ENCODE measurements at places on chromosomes 2 and 18.

DNA sequence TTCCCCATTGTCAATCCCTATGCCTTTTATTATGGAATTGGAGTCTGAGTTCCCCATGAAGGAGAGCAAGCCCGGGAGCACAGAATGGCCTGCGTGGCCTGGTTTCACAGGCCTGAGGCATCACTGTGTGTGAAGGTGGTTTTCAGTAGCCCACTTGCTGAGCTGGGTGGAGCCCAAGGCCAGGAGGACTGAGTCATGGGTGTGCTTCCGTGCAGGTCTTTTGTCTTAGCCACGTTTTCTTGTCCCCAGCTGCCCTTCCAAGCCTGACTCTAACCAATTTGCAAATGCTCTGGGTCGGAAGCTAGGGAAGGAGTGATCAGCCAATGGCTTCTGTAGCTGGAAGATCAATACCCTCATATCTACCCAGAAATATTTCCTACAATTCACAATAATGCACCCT lies 119.2 kb downstream of the MAPK4 start:
- DNase-seq: no peak

- no peak for DNase-seq
Observed at GRCh38 chr2:75894170-75894569, 183.5 kb upstream of the GCFC2 start.

DNA sequence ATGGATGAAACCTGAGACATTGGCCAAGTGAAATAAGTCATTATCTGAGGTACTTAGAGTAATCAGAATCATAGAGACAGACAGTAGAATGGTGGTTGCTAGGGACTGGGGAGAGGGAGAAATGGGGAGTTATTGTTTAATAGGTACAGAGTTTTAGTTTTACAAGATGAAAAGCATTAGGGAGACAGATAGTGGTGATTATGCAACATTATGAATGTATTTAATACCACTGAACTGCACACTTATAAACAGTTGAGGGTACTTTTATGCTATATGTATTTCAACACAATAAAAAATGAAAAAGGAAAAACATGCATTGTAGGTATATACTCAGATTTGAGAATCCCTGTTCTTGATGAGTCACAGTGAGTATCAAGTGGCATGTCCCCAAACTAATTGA lies 59.7 kb downstream of the EPC2 start:
- no peak for DNase-seq

- no peak for DNase-seq
Observed at GRCh38 chr2:230680463-230681170, 32.0 kb upstream of the CAB39 start.

DNA sequence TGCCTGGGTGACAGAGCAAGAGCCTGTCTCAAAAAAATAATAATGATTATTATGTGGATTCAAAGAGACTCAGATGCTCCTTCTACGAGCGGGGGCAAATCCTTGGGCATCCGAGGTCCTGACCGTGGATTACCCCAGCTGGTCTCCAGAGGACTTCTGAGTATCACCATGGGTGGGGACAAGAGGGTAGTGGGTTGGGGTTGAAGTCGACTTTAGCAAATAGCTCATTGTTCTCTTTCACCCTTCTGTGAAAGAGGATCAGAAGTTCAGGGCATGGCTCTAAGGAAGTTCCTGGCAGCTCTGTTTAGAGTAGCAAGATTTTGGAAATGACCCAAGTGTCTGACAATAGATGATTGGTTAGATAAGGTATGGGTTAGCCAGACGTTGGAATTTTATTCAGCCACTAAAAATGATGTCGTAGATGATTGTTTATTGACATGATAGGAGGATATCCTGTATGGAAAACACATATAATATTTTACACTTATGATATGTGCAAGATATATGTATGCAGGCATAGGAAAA lies 59.0 kb upstream of the SPRED2 start:
- no peak for DNase-seq

GRCh38 chr2:33247365-33247764 lies 229.1 kb upstream of the RASGRP3 start:
- no peak for DNase-seq

DNA sequence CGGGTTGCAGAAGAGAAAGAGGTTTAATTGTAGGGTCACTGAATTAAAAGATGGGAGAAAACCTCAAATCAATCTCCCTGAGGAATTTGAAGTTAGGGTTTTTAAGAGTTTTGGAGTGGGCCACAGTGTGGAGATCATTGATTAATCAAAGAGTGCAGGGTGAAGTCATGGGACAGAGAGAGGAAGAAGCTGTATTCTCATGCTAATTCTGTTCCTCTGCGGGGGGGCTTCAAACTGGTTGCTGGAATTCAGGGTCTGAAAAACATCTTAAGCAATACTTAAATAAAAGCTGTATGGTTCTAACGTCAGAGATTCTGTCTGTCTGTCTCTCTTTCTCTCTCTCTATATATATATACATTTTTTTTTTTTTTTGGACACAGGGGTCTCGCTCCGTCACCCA lies 169.8 kb upstream of the SPATS2L start:
- no peak for DNase-seq

GRCh38 chr2:69652206-69652605 lies 8.7 kb upstream of the AAK1 start:
- DNase-seq: no peak

DNA sequence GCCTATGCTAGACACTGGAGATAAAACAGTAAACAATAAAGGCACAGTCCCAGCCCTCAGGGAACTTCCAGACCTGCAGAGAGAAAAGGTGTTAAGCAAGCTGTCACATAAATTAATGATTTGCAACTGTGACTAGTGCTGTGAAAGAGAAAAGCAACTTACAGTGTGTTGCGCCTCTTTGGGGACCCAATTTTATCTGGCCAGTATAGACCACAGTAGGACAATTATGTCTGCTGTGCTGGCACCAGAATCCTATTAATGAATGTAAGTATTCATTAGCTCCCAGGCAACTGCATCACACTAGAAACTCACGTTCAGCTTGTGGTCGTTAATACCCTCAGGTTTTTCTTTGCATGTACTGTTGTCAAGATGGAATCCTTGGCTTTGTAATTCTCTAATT lies 55.3 kb upstream of the CHST9 start:
- no peak for DNase-seq

DNA sequence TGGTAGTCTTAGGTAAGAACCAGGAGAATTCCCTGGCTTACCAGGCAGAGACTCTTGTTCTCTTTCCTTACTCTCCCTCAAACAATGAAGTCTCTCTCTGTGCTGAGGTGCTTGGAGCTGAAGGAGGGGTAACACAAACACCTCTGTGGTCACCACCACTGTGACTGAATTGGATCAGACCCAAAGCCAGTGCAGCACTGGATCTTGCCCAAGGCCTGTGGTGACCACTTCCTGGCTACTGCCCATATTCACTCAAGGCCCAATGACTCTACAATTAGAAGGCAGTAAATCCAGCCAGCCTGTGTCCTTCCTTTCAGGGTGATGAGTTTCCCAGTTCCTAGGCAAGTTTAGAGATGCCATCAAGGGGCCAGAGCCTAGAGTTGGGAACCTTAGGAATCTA lies 706.8 kb downstream of the SLC4A3 start:
- DNase-seq: no peak

- no peak for DNase-seq
Observed at GRCh38 chr2:11456251-11456650, 9.7 kb downstream of the E2F6 start.

DNA sequence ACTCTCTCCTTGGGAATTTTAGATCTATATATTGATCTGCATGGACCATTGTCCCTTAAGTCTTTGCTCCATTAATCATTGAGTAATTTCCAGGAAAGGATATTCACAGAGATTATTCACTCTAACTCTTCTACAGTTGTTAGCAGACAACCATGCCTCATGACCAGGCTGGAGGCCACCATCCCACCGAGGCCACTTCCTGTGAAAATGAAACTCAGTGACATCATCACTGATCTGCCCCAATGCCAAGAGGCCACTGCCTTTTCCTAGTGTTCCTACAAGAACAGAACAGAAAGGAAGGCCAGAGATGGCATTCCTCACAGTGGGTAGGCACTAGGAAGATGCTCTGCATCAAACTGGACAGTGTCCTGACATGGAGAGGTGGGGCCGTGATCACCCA lies 161.3 kb downstream of the DTNA start:
- no peak for DNase-seq

- no peak for DNase-seq
Observed at GRCh38 chr2:2152451-2152850, 178.6 kb downstream of the MYT1L start.

DNA sequence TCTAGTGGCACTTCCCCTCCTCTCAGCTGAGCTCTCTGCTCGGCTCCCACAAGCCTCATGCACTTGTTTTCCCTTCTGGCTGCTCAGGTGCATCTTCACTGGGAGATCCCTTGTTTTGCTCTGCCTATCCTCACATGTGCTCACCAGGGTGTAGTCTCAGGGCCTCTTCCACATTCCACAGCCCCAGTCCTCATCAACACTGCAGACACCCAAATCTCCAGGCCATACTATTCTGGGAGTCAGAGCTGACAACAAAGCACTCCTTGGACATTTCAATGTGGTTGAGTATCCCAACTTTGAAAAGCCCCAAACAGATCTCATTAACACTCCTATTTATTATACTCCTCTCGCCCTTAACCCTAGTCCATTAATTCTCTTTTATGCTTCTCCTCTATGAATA lies 71.3 kb downstream of the CCDC93 start:
- DNase-seq: no peak

DNA sequence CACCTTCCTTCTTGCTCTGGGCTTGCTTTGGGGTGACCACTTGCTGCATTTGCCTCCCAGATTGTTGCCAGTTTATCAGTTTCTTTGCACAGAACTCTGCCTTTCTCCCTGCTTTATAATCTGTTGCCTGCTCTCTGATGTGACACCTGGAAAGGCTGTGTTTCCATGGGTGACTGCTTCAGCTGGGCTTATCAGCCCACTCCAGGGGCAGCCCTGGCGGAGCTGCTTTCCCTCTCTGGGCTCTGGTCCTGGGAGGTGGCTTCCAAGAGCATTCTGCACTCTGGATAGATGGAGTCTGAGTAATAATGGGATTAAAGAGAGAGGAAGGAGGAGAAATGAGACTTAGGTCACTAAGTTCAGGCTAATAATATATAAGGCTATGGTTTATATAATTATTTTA lies 352.7 kb downstream of the TSN start:
- no peak for DNase-seq

GRCh38 chr2:240640939-240641338 lies 15.7 kb downstream of the GPR35 start:
- DNase-seq: no peak

- no peak for DNase-seq
Observed at GRCh38 chr2:60483401-60483800, 70.1 kb downstream of the BCL11A start.

GRCh38 chr2:196275646-196276352 lies 104.4 kb upstream of the STK17B start:
- no peak for DNase-seq

DNA sequence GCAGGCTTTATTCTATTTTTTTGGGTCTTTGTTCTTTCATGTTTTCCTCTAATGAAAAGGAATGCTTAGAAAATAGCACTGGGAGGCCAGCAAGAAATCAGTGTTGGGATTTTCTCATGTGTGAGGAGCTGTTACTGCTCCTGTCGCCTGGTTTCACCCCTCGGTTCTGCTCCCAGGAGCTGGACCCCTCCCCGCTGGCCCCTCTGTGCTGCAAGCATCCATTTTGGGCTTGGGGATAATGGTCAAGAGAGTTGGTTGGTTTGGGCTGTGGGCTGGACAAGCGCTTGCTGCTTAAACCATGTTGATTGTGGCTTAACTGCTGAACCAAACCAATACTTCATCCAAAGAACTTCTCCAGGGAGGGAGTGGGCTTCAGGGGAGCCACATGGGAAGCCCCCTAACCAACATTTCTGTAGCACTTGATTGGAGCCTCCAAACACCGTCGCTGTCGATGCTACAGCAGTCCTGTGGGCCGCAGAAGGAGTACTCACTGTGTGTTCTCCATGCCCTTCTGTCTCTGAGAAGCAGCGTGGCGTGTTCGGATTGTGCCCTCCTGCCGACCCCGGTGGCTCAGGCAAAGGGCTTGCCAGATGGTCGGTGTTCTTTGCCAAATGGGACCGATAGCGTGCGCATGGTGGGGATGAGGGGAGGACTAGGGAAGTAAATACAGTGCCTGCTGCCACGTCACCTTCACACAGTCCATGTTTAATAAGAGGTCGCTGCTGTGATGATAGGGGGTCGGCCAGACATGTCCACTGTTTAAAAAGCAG lies 40.0 kb downstream of the AGAP1 start:
- no peak for DNase-seq

- DNase-seq: no peak
Observed at GRCh38 chr18:58105206-58105887, 61.3 kb downstream of the NEDD4L start.

GRCh38 chr2:204225671-204226073 lies 289.1 kb downstream of the ICOS start:
- no peak for DNase-seq

DNA sequence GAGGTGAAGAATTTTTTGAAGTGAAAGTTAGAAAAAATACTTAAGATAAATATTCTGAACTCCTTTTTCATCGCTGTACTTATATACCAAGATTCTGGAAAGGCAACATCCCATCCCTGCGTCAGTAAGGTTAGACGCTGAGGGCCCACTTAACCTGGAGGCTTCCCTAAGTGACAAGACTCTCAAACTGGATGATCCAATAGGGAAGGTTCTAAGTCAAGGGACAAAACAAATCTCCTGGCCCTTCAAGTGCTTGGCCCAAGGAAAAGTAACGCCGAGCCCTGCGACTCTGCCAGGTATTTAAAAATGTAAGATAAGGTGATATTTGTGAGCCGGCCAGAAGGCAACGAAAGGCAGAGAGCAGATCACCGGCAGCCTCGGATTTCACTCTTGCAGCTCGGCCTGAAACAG lies 1.3 kb downstream of the STK39 start:
- DNase-seq: no peak

DNA sequence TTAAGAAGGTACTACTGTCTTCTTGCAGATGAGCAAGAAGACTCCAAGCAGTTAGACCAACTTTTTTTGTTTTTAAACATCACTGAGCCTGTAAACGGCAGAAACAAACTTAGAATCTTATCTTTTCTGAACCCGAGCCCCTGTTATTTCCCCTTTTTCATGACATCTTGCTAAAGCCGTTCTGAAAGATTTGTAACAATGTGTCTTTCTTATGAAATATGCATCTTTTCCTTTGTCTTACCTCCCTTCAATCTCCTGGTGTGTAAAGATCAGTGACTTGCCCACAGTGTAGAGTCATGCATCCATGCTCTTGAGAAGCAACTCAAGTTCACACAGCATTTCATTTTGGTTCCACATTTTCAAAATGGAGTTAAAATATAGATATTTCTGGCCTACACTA lies 288.8 kb upstream of the CELF4 start:
- no peak for DNase-seq
